SW480 (cell line): ENCODE measurements at places on chromosomes 7 and 10.

DNA sequence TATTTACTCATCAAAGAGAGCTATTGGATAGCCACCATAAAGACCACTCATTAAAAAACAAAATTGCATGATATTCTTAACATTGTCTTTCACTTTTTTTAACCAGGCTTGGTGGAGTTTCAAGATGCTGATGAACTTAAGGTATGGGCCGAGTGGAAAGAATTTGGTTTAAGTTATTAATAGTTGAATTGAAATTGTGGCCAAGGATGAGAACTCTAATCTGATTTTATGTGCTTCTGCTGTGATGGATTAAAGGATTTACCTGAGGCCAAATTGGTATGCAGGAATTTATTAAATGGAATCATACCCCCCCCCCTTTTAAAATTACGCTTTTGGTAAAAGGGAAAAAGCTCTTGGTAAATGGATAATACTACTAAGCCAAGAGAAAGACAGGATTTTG lies 33.8 kb upstream of the TOMM7 start:
- DNase-seq: no peak

- DNase-seq: no peak
These were observed 798 bp upstream of the MACROH2A2 start for GRCh38 chr10:70051848-70052247.

GRCh38 chr10:48381971-48382370 lies 75.5 kb downstream of the MAPK8 start:
- DNase-seq: no peak

GRCh38 chr7:156490021-156490800 lies 150.4 kb upstream of the RNF32 start:
- DNase-seq: no peak

GRCh38 chr10:6034371-6034770 lies 27.8 kb downstream of the IL2RA start:
- DNase-seq: no peak

DNA sequence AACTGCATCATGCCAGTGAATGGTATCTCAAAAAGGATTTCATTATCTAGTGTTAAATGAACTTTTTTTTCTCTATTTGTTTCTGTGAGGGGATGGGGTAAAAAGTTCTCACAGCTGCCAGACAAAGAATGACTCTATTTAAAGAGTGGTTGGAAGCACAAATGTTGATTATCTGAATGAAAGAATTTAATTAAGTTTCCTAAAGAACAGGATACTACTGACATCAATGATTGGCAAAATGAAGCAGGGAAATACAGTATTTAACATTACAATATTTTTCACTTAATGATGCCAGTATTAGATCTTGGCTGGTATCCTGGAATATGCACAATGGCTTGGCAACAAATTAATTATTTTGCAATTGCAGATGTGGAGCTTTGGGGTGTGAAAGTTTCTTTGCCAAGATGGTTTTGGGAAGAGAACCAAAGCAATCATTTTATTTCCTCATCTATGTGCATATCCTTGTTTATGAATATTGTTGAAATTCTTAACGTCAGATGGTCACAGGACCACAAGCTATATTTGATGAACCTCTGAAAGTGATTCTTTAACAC lies 336.8 kb downstream of the ARL4A start:
- DNase-seq: no peak

- no peak for DNase-seq
These were observed 41.7 kb downstream of the VCL start for GRCh38 chr10:74039561-74040145.

DNA sequence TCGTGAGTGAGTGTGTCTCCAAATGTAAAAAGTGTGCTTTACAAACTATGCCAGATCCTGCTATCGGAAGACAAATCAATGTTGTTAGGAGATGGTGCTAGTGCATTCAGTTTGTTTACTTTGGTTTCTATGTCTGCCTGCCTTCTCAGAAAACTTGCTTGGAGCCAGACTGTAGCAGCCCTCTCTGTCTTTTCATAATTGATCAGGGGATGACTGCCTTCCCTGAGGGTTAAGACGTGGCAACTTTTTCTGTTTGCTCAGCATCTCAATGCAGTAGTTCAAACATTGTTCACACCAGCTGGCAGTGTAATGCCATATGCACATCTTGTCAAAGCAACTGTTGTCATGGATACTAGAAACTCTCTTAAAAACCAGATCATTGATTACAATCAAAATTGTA lies 118.5 kb downstream of the FOXP2 start:
- DNase-seq: no peak

- no peak for DNase-seq
These were observed 575.6 kb downstream of the KIF20B start for GRCh38 chr10:90276894-90277475.

- DNase-seq: peak; percentile 23
These were observed 35.0 kb upstream of the ZNF32 start for GRCh38 chr10:43683451-43684291.

- no peak for DNase-seq
These were observed 171.2 kb downstream of the PTPRN2 start for GRCh38 chr7:158416283-158416933.

DNA sequence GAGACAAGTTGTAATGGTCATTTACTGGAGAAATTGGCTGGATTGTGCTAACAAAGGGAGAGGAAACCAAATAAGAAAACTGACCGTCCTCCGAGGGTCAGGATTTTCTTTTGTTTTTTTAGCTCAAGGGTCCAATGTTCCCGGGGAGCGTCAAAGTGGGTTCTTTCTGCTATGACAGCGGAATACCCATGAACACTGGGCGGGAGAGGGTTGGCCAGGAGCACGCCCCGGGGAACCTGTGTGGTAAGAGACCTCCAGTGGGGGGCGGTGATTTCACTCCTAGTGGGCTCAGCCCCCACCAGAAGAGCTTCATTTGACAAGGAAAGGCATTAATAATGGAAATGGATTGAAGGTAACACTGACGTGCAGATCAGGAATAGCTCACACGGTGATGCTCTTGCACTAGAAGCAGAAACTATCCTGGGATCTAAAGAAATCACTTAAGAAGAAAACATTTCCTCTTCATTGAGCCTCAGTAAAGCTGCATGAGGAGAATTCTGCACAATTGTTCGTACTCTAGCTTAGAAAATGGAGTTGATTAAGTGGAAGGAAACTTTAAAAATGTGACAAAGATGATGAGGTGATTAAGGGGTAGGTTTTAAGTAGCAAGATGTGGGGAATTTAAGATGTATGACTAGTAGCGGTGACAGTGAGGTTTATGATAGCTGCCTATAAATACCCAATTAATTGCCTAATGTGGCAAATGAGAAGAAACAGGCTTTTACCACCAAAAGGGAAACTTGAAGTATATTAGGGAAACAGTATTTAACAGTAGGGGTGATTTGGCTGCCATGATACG lies 627.2 kb downstream of the SUGCT start:
- DNase-seq: no peak

DNA sequence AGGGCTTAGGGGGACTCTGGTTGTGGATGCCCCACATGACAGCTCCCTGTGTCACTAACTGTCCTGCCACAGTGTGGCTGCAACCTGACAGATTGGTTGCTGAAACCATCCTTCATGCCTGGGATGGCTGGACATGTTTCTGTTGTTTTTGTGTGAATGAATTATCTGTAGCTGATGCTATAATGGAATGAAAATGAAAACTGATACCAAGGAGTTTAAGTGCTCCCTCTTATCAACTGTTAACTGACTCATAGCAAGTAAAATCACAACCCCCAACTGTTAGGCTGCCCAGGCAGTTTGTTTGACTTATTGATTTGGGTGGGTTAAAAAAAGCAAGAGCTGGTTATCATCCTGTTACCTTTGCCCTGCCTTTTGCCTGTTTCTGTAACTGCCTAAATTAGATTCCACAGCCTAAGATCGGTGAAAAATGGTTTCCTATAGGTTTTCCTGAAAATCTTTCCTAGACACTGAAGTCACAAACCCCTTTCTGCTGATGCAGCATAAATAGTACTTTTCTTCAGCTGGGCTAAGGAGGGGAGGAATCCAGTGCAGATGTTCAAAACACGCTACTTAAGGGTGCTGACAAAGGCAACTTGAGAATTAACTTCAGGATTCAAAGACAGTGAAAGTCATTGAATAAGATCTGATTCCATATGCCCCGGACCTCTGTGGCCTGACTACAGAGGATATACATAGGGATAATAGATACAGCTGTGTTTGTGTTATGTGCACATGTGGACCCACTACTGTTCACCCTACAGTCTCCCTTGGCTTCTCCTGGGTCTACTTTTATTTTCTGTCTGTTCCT lies 5.7 kb downstream of the FRAT2 start:
- no peak for DNase-seq

- DNase-seq: peak; percentile 47
These were observed 156.7 kb upstream of the BET1 start for GRCh38 chr7:94160719-94161435.

DNA sequence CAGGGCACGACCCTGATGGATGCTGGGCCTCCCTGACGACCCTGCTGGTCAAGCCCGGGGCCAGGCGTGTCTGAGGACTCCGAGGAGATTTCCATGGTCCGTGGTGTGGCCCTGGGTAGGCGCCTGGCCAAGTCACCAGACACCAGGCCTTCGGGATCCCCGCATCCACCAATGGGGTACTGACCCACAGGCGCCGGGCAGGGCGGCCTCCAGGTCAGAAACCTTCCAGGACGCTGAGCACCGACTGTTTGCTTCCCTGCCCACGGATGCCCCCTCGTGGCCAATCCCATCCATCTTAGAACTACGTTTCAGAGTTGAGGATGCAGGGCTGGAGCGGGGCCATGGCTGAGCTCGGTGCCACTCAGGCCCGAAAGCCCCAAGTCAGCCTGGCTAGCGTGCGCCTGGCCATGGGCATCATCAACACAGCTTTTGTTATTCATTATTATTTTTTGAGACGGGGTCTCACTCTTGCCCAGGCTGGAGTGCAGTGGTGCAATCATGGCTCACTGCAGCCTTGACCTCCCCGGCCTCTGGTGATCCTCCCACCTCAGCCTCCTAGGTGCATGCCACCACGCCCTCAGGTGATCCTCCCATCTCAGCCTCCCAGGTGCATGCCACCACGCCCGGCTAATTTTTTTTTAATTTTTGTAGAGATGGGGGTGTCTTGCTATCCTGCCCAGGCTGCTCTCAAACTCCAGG lies 7.1 kb upstream of the AMZ1 start:
- DNase-seq: peak; percentile 72

DNA sequence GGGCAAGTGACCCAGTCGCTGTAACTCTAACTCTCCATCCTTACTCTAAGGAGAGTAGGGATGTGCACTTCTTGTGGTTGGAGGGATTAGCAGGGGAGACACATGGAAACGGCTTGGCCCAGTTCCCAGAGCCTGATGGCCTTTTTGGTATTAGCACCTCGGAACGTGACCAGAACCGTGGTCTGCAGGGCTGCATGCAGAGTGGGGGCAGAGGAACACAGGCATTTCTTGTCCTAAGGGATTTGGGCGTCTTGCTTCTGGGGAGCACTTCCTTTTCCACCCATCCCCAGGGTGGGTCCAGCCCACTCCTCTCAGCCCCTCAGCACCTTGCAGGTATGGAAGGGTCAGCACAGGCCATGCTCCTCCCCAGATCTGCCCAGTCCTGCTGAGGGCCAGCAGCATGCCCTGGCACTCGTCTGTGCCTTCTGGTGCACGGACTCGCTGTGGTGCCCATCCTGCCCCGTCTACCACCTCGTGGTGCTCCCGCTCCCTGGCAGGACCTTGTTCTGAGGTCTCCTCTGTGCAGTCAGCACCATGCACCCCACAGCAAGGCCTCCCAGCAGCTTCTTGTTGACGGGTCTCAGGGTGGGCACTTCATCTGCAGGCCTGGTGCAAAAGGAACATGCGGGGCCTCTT lies 109.6 kb downstream of the ACTR3B start:
- DNase-seq: no peak

GRCh38 chr7:12939694-12940093 lies 252.3 kb downstream of the ARL4A start:
- DNase-seq: no peak

- DNase-seq: no peak
These were observed 1.3 kb downstream of the C10orf90 start for GRCh38 chr10:126669168-126669567.

- DNase-seq: no peak
These were observed 6.9 kb downstream of the MMD2 start for GRCh38 chr7:4951903-4952636.

GRCh38 chr10:106380706-106381105 lies 783.8 kb downstream of the SORCS1 start:
- DNase-seq: no peak

DNA sequence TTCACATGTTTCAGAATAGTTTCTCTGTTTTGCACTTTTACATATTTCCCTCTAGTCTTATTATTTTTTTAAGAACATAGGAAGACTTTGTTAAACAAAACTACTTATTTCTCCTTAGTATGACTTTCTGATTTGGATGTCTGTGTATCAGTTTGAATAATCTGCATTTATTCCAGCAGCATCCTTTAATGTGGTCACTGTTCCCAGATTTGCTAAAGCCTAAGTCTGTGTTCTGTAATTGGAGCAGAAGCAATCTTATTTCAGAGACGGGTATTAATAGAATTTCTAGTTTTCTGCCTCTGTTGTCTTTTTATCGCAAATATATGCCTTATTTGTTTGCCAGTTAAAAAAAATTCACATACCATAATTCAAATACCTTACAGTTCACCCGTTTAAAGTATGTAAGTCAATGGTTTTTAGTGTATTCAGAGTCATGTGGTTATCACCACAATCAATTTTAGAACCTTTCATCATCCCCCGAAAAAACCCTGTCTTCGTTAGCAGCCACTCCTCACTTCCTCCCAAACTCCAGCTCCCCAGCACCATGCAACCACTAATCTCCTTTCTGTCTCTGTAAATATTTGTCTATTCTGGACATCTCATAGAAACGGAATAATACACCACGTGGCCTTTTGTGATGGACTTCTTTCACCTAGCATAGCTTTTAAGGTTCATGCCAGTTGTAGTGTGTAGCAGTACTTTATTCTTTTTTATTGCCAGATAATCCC lies 58.7 kb downstream of the INPP5F start:
- DNase-seq: peak; percentile 76

- no peak for DNase-seq
These were observed 84.8 kb upstream of the LRGUK start for GRCh38 chr7:134042307-134042706.

- DNase-seq: no peak
These were observed 57.6 kb downstream of the MEOX2 start for GRCh38 chr7:15628876-15629275.

- DNase-seq: no peak
These were observed 29.5 kb downstream of the SLC26A4 start for GRCh38 chr7:107690084-107690483.

DNA sequence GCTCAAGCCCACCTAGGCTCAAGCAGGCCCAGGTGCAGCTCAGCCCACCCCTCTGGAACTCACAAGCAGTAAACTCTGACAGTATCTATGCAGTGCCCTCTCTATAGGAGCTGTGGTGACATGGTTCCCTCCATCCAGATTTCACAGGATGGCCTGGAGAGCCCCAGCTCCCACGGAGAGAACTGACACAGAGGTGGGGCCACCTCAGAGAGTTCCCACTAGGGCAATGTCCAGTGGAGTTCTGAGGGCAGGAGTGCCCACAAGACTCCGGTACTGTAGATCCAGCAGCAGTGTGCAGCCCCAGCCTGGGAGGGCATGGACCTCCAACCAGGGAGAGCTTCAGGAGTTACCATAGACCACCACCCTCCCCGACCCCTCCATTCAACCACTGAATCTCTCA lies 37.3 kb upstream of the CNPY1 start:
- DNase-seq: no peak

- no peak for DNase-seq
These were observed 39.2 kb upstream of the NANOS1 start for GRCh38 chr10:118990326-118990725.

GRCh38 chr10:91758303-91759146 lies 39.7 kb upstream of the TNKS2 start:
- DNase-seq: peak; percentile 75

- DNase-seq: no peak
These were observed 200.9 kb upstream of the TBX20 start for GRCh38 chr7:35454575-35455385.

GRCh38 chr10:97861097-97861750 lies 11.6 kb downstream of the GOLGA7B start:
- DNase-seq: peak; percentile 44

GRCh38 chr10:22683140-22683389 lies 31.3 kb downstream of the PIP4K2A start:
- no peak for DNase-seq
